ENCODE measurements at places on chromosomes 11 and 22. TPM values are rescaled to one million over a fixed set of nuclear protein-coding genes. Genes with fewer than 3 reads are reported as not detected.

DNA sequence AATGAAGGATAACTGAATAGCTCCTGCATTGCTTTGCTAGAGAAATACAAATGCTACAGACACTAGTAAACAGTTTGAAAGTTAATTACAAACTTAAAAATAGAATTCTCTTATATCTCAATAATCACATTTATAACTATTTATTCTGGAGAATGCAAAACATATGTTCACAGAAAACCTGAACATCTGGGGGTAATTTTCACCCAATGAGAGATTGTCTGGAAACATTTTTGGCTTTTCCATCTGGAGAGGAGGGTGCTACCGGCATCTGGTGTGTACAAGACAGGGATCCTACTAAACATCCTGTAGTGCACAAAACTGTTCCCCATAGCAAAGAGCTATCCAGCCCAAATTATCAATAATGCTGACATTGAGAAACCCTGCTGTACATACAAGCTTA lies 378.4 kb upstream of the CHORDC1 start:
- no peak for DNase-seq

DNA sequence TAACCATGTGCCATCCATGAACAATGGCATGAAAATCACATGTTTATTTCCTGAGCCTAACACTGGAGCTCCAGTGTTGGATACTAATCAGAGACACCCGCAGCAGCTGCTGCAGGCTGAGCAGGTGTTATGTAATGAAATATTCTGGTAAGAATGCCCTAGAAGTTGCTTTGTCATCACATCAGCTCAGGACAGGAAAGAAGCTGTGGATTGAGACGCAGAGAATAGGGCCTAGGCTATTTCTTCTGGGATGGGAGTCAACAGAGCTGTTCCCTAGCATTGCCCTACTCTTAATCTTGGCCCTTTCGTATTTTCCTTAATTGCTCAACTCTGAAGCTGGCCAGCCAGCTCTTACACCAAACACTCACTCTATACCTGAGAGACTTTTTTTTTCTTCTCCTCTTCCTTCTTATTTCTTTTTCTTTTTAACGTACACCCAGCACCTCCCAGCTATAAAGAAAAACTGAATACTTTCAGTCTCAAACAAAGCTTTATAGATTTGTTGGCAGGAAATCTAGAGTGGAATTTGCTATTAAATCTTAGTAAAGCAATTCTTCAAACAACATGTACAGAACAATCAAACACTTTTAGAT lies 31.9 kb downstream of the RASSF10 start:
- no peak for DNase-seq

DNA sequence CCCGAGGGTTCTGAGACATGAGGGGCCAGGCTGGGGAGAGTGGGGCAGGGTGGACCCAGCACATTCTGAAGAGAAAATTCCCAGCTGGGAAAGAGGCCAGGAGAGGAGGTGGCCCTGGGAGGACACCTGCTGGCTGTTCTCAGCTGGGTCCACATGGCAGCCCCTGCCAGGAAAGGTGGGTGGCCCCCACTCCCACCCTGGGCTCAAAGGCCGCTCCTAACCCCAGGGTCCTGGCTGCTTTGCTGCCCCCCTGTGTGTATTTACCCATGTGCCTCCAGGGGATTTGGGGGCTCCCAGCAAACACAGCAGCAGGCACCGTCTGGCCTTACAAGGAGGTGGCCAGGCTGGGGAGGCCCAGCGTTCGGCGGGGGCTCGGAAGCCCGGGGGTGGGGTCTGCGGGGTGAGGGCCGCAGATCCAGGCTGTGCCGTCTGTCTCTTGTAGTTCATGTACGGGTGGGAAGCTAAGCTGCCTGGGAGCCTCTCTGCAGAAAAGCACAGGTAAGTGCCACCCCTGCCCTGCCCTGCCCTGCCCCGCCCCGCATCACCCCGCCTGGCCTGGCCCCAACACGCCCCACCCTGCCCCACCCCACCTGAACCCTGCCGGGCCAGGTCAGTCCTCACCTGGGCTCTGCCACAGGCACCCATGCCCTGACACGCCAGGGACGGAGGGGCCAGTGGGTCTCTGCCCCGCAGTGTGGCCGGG lies 10.6 kb downstream of the MUC5B start:
- DNase-seq, result no peak

MS4A15 gene
- total RNA-seq, result not detected

CCDC179 gene
- not detected for total RNA-seq

DNA sequence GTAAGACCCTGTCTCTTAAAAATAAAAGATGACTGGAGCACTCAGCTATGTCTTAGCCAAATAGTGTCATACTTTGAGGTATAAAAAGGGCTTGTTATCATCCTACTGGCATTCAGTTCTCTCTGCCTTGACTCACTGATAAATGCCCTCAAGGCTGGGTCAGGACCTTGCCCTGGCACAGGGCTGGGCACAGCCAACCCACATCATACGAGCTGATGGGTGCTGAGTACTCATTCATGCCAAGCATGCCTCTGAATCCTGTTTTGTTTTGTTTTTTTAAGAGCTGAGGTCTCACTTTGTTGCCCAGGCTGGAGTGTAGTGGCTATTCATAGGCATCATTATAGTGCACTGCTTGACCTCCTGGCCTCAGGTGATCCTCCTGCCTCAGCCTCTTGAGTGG lies 1.9 kb downstream of the SMTNL1 start:
- DNase-seq, result no peak

GRCh38 chr11:31558001-31558400 lies 48.4 kb downstream of the ELP4 start:
- DNase-seq, result no peak

- no peak for DNase-seq
Observed at GRCh38 chr11:75394085-75394840, 5.1 kb upstream of the RPS3 start.

DNA sequence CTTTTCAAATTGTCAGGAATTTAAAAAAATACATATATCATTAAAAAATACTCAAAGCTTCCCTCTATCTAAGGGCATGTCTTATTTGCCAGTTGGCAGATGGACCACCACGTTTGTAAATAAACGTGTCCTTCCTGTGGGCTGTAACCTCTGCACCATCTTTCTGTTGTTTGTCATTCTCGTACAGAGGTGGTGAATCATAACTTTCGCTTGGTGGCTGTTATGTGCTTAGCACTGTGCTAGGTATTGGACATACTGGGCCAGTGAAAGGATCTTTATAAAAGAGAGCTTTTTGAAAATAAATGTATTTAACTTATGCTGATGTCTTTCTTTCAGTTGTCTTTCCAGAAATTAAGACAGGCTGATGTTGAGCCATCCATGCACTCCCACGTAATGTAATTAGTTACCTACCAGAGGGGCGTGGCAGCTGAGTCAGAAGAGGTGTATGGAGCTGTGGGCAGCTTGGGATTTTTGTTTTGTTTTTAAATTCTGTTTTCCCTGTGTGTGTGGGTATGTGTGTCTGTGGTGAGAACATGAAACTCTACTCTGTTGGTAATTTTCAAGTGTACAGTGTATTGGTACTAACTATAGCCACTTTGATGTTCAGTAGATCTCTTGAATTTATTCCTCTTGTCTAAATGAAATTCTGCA lies 62.7 kb downstream of the TECTA start:
- no peak for DNase-seq

DNA sequence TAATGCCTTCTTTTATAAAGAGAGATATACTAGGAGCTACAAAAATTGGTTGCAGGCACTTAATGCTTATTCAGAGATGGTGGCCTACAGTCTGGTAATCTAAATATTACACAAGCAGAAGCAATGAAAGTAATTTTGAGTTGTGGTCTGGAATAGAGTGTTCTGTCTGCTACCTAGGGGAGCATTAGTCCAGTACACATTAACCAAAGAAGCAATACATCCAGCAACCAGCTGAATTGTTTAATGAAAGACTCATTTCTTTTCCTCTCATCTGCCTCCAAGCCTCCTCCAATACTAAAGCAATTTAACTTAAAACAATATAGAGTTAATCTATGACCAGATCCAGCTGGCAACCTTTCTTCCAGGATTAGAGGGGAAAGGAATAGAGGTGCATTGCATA lies 877.1 kb upstream of the CNTN5 start:
- DNase-seq, result no peak

TMPRSS13 gene
- total RNA-seq, result 1.9 TPM

DNA sequence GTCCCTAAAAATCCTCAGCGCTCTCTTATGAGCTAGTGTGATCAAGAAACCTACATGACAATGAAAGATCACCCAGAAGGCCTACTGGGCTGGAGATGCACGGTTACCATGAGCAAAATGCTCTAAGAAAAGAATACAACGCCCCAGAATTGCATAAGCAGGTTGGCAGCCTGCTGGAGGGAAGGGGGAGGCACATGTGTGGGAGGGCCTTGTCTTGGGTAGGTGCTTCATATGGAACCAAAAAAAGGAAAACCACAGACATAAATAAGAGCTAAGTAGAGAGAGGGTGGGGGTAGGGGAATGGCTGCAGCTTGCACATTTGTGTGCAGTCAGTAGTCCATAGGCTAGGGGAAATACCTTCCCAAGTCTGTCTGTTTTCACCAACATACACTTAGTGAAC lies 2.8 kb downstream of the SIAE start:
- DNase-seq, result peak; percentile 28

DNA sequence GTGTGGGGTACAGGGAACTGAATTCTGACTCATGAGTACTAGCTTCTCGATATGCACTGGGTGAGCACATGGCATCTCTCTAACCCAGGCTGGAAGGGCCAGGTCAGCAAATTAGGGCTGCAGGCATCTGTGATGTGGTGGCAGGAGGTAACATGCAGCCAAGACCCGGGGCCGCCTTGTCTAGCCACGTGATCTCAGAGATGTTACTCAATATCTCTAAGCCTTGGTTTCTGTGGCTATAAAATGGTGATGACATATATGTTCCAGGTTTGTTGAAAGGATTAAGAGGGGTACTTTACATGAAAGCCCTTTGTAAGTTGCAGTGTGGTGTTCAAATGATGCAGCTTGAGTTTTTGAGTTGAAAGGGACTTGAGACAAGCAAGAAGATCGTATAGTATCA lies 3.2 kb downstream of the ST14 start:
- no peak for DNase-seq

ASCC2 gene
- total RNA-seq, result 73.5 TPM

CTNND1 gene
- total RNA-seq, result 8.2 TPM

- DNase-seq, result peak; percentile 48
Observed at GRCh38 chr11:123640677-123641494, 13.5 kb downstream of the SCN3B start.

HBE1 gene
- total RNA-seq, result not detected

DNA sequence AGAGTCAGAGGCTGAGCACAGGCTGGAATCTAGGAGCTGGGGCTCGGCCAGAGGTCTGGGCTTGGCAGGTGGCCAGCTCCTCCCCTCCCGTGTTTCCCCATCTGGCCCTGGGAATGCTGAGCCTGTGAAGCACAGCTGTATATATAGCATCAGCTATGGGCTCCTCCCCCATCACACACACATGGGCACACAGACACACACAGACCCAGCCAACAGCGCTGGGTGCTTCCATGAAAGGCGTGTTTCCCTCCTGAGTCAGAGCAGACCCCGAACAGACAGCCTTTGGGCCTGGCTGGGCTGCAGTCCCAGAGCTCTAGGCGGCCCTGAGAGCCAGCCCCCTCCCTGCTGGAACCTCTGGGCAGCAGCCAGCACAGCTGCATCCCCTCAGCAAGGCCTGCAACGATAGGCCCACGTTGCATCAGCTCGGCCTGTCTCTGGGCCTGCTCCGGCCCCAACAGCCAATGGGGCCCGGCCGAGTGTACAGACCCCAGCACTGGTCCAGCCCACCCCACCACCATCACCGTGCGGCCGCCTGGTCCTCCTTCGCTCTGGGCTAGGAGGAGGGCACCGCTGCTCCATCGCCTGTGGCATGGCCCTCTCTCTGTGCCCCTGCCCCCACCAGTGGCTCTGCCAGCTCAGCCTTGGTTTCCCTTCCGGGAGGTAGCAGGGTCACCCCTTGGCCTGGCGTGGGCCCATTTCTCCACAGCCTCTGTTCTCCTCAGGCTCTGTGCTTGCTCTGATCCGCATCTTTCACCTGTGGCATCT lies 7.6 kb upstream of the SERPINH1 start:
- DNase-seq, result no peak

GRIA4 gene
- not detected for total RNA-seq

DNA sequence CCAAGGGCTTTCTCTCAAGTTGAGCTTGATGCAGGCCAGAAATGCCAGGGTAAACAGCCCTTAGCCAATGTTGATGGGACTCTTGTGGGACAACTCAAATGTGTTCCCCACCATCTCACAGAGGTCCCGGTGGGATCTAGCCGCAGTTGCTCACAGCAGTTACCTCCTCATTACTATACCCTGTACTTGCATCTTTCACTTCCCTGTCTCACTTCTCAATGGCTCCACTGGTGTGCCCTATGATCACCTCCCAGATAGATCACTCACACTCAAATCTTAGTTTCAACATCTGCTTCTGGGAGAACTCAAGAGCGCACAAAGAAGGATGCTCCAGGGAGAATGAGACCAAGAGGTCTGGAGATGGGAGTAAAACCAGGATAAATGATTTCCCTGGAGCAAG lies 47.0 kb downstream of the RCN1 start:
- no peak for DNase-seq

Measured in activated naive CD8-positive, alpha-beta T cell treated with anti-CD3 and anti-CD28 coated beads for 36 hours (primary cell).